ENCODE measurements at places on chromosomes 7 and 10. TPM values are rescaled to one million over a fixed set of nuclear protein-coding genes. Genes with fewer than 3 reads are reported as not detected.

GRCh38 chr7:143003393-143004051, 23.4 kb downstream of the OR9A2 start:
- peak; percentile 30 for DNase-seq

DNA sequence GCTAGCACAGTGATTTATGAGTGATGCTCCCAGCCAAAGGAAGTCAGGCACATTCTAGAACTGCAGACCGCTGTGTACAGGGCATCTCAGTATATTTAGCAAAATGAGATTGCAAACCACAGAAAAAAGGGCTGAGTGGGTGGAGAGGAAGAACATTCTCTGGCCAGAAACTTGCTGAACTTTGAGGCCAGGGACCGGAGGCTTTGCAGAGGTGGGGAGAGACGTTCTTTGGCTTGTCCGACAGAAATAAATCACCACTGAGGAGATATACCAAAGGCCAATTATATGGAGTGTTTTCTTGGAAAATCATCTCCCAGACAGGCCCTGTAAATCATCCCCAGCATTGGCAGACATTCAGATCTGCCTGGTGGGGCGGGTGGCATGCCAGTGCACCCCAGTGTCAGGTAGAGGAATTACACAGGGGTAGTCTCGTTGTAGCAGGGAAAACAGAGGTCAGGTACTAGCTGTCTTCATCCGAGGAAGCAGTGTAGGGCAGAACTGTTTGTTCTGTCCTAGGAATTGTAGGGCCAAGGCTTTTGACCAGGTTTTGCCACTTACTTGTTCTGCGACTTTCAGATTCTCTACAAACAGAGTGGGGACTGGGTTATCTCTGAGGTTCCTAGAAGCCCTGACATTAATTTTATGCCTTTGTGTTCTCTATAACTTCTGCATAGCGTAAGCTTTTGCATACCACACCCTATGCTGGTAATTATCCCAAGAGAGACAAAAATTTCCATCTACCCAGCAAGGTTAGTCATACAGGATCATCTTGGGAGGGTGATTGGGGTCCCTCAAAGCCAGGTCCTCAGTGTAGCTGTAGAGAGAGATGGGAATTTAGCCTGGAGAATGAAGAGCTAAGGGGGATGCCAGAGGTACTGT, 655.6 kb downstream of the LRMDA start:
- peak; percentile 86 for DNase-seq

- DNase-seq = no peak
Observed at GRCh38 chr10:92177546-92177945, 113.3 kb downstream of the CPEB3 start.

DNA sequence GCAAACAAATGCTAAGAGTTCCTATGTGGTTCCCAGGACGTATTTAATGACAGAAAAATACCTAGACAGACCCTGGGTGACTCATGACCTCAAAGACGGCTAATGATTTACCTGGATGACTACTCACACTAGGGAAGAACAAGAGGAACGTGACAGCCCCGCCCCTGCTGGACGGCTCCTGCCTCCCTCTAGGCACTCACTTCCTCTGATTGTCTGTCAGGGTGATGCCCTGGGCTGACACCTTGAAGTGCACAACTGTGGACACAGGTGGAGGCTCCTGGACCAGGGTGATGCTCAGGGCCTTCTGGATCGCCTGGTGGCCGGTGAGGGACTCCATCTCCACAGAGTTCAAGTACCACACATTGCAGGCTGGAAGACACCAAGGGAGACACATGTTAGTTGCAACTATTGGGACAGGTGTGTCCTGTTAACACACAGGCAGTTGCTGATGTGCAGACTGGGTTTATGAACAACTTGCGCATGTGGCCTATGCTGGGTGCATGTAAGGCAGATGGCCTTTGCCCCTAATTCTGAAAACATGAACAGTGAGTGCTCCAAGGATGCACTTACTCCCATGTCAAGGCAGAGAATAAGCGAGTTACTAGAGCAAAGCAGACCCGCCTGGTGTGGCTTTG, 298.3 kb downstream of the TNS3 start:
- DNase-seq = peak; percentile 93

DNA sequence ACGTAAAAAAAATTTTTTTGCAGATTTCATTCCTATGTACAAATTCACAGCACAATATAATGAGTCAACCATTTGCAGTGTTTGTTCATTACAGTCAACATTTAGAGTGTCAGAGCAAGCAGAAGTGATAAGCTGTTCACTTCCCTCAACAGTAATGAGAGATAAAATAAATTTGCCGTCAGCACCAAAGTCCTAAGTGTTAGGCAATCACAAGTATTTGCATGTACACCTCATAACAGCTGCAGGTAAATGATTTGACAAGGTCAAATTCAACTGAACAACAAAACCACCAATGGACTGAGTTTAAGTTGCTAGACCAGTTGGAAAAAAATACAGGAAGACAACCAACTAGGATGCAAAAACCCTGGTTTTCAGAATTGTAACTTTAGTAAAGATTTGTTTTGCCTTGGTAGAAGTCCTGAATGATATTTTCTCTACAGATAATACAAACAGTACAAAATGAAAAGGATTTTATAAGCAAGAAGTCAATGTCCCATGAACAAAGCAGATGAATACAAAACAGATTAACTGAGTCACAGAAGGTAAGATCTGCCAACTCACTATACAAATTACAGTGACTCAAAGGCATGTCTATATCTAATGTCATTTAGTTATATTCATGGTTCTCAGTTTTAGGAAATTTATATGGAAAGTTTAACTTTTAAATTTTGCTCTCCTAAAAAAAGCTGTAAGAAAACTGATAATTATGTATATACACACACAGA, 10.4 kb downstream of the RAPGEF5 start:
- peak; percentile 22 for DNase-seq

GRCh38 chr10:43305876-43306275, 39.0 kb upstream of the RASGEF1A start:
- no peak for DNase-seq

The CRHR2 gene
- not detected for total RNA-seq

The TUBAL3 gene
- total RNA-seq = not detected

The PIP gene
- total RNA-seq = not detected
